D721Med (cell line): ENCODE measurements at places on chromosomes 5 and 9.

DNA sequence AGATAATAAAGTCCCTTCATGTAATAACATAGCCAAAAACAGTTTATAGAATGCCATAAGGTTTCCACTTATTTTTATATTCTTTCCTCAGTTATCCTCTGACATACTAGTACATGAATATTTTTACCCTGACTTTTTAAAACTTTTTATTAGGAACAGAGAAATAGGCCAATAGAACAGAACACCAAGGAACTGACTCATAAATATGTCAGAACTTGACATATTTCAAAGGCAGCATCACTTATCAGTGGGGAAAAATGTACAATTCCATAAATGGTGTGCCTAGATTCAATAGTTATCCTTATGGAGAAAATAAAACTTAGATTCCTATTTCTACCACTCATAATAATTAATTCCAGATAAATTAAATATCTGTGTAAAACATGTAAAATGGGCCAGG is 9.4 kb downstream of the STARD4 start:
- no peak for DNase-seq

DNA sequence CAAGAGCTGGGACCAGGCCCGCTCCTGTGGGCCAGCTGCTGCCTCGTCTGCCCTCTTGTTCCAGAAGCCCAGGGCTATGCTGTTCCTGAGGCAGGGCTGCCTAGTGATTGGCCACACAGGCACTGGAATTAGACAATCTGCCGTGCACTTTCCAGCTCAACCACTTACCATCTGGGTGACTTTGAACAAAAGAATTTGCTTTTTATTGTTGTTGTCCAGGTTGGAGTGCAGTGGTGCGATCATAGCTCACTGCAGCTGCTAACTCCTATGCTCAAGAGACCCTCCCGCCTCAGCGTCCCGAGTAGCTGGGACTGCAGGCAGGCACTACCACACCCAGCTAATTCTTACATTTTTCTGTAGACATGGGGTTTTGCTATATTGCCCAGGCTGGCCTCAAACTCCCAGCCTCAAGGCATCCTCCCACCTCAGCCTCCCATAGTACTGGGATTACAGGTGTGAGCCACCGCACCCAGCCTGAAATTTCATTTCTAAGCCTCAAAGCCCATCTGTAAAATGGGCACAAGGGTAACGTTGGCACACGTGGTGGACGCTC is 1.2 kb upstream of the NEK6 start:
- DNase-seq: no peak

GRCh38 chr9:33180526-33181184 is 13.5 kb upstream of the B4GALT1 start:
- no peak for DNase-seq

- no peak for DNase-seq
Measured at GRCh38 chr5:109249126-109249525, 160.6 kb downstream of the PJA2 start.

DNA sequence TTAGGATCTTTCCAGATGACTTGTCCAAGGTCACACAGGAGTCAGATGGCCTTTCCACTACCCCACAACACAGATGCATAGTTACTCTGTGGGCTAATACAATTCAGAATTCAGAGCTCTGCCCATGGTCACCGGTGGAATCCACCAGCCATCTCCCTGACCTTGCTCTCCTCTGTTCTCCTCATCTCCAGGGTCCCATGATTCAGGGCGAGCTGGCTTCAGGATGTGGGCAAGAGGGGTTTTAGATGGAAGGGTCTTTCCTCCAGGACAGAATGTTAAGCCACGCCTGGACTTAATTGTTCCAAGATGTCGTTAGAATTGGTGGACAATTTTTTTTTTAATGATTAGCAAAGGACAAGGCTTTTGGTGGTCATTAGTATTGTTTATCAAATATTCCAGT is 81.7 kb upstream of the LARP1 start:
- no peak for DNase-seq

GRCh38 chr5:10913841-10914240 is 152.8 kb upstream of the DAP start:
- DNase-seq: no peak
